Lower lobe of right lung (tissue), 2 donors: ENCODE measurements at places on chromosomes 2 and 18.
A peak's percentile ranks its signal among the peaks of the same experiment; 100 is the strongest.

DNA sequence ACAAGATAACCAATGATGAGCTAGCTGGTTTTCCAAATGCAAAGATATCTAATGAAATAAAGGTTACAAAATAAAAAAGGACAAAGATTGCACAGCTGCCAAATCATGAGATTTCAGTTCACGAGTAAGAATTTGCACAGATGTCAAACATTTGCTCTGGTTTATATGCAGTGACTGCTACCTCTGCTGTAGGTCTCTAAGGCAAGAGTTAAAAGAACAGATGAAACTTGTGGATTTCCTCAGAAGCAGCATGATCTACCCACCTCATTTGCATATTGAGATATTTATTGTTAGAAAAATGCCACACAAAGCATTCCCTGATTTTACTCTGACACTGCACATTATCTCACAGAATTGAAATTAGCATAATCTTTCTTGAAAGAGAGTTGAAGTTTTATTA, 763.2 kb upstream of the ZEB2 start:
- no peak overlapping the region for H3K4me3 ChIP-seq
- no peaks in the 10 kb centered on the region for H3K4me1 ChIP-seq
- no peak overlapping the region for H3K27ac ChIP-seq
- H3K36me3 ChIP-seq = no peaks in the 10 kb centered on the region
- H3K27me3 ChIP-seq = no peaks in the 10 kb centered on the region
- no peak for DNase-seq

DNA sequence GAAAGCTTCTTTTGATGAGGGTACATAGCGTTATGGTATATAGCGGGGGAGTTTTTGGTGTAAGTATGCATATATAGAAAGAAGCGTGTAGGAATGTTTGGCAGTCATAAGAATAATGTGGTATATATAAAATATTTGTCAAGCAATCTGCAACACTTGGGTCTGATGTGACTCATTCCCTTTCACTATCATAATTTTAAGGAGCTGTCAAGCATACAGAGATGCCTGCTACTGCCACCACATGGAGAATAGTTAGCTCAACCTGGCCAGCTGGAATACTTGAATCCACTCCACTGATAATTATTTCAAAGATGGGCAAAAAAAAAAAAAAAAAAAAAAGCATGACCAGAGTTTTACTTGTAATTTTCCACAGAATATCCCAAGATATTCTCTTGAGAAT, 559.8 kb upstream of the REG3G start:
- no peaks in the 10 kb centered on the region for H3K27me3 ChIP-seq
- no peaks in the 10 kb centered on the region for H3K36me3 ChIP-seq
- no peak overlapping the region for H3K27ac ChIP-seq
- H3K4me3 ChIP-seq = no peak overlapping the region
- H3K4me1 ChIP-seq = no peaks in the 10 kb centered on the region

- H3K4me1 ChIP-seq = no peaks in the 10 kb centered on the region
- no peak overlapping the region for H3K4me3 ChIP-seq
- H3K27me3 ChIP-seq = no peaks in the 10 kb centered on the region
Observed at GRCh38 chr2:173264603-173265366, 89.9 kb upstream of the CDCA7 start.

- no peaks in the 10 kb centered on the region for H3K27me3 ChIP-seq
- peaks cover 60% of the 10 kb centered on the region for H3K36me3 ChIP-seq
- H3K27ac ChIP-seq = no peak overlapping the region
- no peak for DNase-seq
- H3K4me1 ChIP-seq = no peaks in the 10 kb centered on the region
- H3K4me3 ChIP-seq = no peak overlapping the region
Observed at GRCh38 chr2:63977904-63978303, 41.3 kb downstream of the VPS54 start.

DNA sequence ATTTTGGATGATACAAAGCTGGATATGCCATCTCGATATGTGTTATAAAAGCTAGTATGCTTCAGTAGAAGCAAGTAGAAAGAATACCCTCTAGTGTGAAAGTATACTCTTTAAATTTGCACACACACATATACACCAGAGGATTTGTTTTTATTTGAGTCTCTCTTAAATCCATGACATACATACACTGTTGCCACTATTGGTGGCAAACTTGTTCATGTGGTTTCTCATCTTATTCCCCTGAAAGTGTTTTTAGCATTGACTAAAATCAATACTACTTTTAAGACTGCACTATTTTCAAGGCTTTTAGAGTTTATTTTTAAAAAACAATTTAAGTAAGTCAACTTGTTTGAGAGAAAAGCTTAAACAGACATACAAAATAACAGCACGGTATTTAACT, 137.4 kb downstream of the IKZF2 start:
- no peaks in the 10 kb centered on the region for H3K4me1 ChIP-seq
- H3K27me3 ChIP-seq = no peaks in the 10 kb centered on the region
- no peak overlapping the region for H3K27ac ChIP-seq
- H3K4me3 ChIP-seq = no peak overlapping the region
- no peak for DNase-seq
- H3K36me3 ChIP-seq = no peaks in the 10 kb centered on the region

- H3K27me3 ChIP-seq = no peaks in the 10 kb centered on the region
- H3K27ac ChIP-seq = no peak overlapping the region
- no peak overlapping the region for H3K4me3 ChIP-seq
- no peak for DNase-seq
- H3K36me3 ChIP-seq = no peaks in the 10 kb centered on the region
Observed at GRCh38 chr18:60892855-60893254, 440.4 kb upstream of the CDH20 start.

GRCh38 chr2:238061315-238062202, 758 bp downstream of the SCLY start:
- no peaks in the 10 kb centered on the region for H3K27me3 ChIP-seq
- peak overlapping the region; percentile 96 for H3K4me3 ChIP-seq

GRCh38 chr2:241776336-241777169, at the start of gene GAL3ST2:
Gene GAL3ST2 (plus strand): TSS chr2:241776822. CDS start chr2:241776956, 134 bp downstream.
- H3K27me3 ChIP-seq = peaks cover 41% of the 10 kb centered on the region
- peaks cover 5% of the 10 kb centered on the region for H3K4me1 ChIP-seq
- no peaks in the 10 kb centered on the region for H3K36me3 ChIP-seq
- no peak within 1 kb of the TSS for H3K4me3 ChIP-seq

DNA sequence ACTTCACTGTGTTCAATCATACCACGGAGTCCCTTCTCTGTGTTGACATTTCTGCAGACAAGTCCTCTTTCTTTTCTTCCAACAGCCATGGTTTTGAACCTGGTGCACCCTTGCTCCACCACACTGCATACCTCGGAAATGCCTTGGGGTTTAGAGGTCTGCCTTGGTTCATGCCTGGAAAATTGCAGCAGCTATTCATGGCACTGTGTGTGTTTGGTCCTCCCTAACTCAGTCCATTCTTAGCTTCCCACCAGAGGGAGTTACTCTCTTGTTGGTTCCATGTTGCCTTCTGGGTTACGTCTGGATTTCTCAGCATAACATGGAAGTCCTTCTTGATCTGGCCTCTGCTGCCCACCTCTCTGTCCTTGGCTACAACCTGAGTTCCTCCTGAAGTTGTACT, 206.0 kb downstream of the FHOD3 start:
- DNase-seq = no peak
- H3K4me1 ChIP-seq = no peaks in the 10 kb centered on the region
- H3K27me3 ChIP-seq = no peaks in the 10 kb centered on the region
- H3K4me3 ChIP-seq = no peak overlapping the region
- no peak overlapping the region for H3K27ac ChIP-seq

DNA sequence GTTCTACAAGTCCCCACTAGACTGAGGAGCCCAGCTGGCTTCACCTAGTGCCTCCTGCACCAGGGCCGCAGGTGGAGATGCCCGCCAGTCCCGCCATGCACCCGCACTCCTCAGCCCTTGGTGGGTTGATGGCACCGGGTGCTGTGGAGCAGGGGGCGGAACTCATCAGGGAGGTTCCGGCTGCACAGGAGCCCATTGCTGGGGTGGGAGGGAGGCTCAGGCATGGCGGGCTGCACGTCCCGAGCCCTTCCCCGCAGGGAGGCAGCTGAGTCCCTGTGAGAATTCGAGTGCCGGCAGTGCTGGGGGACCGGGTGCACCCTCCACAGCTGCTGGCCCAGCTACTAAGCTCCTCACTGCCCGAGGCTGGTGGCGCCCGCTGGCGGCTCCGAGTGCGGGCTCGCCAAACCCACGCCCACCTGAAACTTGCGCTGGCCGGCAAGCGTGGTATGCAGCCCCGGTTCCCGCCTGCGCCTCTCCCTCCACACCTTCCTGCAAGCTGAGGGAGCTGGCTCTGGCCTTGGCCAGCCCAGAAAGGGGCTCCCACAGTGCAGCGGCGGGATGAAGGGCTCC, 252.7 kb upstream of the TCF4 start:
- no peaks in the 10 kb centered on the region for H3K4me1 ChIP-seq
- H3K4me3 ChIP-seq = no peak overlapping the region
- no peaks in the 10 kb centered on the region for H3K27me3 ChIP-seq
- H3K27ac ChIP-seq = no peak overlapping the region

- H3K4me1 ChIP-seq = no peaks in the 10 kb centered on the region
- DNase-seq = no peak
- H3K4me3 ChIP-seq = no peak overlapping the region
- peaks cover 8% of the 10 kb centered on the region for H3K27me3 ChIP-seq
- no peaks in the 10 kb centered on the region for H3K36me3 ChIP-seq
Observed at GRCh38 chr2:20961858-20962257, 82.0 kb downstream of the APOB start.

DNA sequence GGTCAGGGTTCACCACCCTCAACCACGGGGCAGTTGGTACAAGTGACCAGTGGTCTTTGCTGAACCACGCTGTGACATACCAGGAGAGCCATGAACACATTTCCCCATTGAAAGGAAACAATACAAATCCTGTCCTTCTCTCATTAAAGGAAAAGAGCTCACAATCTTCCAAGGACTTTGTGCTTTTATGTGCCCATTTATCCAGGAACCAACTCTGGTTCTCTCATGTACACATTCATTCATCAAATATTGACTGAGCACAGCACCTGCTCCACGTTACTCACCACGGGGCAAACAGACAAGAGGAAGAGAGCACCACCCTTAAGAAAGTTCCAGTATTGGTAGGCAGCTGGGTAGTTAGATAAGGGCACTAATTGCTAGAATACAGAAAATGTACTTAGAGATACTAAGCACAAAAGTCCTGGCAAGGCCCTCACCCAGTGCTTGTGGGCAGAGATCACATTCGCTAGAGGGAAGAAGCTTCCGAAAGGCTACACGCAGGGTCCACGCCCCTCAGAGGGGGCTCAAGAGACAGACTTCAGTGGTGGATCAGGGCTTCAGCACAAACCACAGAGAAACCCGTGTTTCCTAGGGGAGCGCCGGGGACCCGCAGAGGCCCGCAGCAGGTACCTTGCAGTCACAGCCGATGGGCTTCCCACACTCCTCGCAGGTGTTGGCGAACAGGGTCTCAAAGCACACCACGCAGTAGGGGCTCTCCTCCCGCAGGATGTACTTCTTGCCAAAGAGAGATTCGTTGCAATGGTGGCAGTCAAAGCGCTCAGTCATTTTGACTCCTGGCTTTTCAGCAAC, 12.9 kb downstream of the FHL2 start:
- peaks cover 11% of the 10 kb centered on the region for H3K4me1 ChIP-seq
- no peak for DNase-seq
- H3K27me3 ChIP-seq = no peaks in the 10 kb centered on the region
- H3K36me3 ChIP-seq = no peaks in the 10 kb centered on the region
- H3K4me3 ChIP-seq = no peak overlapping the region

- no peaks in the 10 kb centered on the region for H3K36me3 ChIP-seq
- no peak for DNase-seq
- H3K27ac ChIP-seq = no peak overlapping the region
- H3K4me3 ChIP-seq = no peak overlapping the region
- no peaks in the 10 kb centered on the region for H3K4me1 ChIP-seq
- no peaks in the 10 kb centered on the region for H3K27me3 ChIP-seq
Observed at GRCh38 chr2:217107480-217107879, 247.6 kb upstream of the TNP1 start.

- H3K4me1 ChIP-seq = peaks cover 17% of the 10 kb centered on the region
- peaks cover 2% of the 10 kb centered on the region for H3K36me3 ChIP-seq
- H3K4me3 ChIP-seq = no peak overlapping the region
- no peak for DNase-seq
- H3K27me3 ChIP-seq = no peaks in the 10 kb centered on the region
- H3K27ac ChIP-seq = no peak overlapping the region
Observed at GRCh38 chr18:9810994-9811705, 74.6 kb upstream of the TXNDC2 start.
